Ovary (tissue), 10 donors: ENCODE measurements at places on chromosomes 7 and 10.

DNA sequence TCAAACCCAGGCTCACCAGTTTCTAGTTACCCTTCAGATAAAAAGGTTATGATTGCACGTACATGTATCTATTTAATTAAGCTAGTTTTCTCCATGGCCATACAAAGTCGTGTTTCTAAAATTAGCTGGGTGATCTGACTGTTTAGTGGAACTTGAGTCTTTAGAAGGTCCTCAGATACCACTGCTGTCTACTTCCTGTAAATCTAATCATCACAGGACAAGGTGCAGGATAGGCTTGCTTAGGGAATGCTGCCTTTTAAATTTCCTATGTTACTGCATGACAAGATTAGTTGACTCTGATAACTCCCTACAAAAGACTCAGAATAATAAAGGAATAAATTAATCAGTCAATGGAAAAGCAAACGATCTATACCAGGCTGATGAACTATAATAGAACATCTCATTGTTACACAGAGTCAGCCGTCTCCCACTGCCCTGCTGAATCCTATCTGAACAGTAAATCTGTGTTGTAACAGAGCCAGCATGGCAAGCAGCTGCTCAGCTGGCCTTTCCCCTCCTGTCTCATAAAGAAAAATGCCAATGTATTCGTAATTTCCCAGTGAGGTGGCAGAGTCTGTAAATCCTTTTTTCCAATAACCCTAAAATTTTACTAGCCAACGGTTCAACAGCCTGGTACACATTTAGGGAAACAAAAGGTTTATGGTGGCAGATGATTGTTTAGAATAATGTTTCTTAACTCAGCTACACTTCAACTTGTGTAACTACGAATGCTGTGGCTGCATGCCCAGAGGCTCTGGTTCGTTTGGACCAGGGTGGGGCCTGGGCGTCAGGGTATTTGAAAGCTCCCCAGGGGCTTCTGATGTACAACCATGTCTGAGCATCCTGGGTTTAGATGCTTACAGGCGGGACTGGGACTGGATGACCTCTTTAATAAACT, 318.0 kb downstream of the PAXIP1 start:
- no peak for DNase-seq

GRCh38 chr10:22016046-22016705, 12.6 kb upstream of the DNAJC1 start:
- no peak for DNase-seq

- DNase-seq, result no peak
These were observed 33.3 kb downstream of the EPHB4 start for GRCh38 chr7:100793806-100794660.

DNA sequence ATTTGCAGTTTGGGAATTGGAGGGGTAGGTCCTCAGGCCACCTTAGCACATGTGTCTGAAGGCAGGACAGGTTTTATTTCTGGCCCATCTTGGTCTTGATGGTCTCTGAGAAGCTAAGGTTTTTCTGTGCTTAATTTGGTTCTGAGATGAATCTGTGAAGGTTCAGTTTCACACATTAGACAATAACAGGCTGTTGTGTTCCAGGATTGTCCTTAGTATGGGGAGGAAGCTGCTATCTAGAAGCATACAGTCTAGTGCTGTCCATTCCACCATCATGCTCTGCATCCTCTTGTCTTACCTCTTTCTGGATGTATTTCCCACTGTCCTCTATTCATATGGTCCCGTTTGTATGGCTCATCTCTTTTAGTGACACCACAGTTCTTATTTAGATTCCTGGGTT, 7.1 kb downstream of the UBE2D1 start:
- DNase-seq, result no peak

DNA sequence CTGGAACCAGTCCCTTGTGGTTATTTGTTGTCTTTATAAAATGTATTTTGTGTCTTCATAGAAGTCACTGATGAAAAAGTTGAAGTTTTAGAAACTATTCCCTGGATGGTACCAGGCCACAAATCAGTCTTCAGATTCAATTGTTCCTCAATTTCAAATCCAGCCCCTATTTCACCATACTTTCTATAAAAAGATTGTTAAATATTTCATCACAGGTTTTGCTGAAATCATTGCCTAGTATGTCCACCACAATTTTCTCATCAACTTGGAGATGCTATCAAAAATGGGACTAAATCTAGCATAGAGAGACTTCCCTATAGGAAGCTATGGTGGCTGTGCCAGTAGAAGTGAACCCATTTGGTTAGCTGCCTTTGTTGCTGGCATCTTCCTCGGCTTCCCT, 118.5 kb downstream of the RAB18 start:
- DNase-seq, result no peak

DNA sequence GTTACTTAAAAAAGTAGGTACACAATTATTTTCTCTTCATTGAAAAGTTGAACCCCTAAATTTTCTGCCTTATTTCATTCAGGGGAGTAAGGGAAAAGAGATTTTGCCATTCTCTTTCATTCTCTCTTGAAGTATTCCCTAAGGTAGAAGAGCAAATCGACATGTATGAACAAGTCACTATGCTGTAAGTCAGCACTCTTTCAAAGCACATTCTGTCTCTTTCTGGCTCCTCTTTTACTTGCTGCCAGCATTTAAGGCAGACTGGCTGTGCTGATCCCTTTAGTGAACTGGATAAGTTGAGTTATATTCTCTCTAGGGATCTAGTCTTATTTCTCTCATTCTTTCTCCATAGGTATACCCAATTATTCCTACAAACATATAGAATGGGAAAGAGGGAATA, 222.3 kb upstream of the ZWINT start:
- no peak for DNase-seq

DNA sequence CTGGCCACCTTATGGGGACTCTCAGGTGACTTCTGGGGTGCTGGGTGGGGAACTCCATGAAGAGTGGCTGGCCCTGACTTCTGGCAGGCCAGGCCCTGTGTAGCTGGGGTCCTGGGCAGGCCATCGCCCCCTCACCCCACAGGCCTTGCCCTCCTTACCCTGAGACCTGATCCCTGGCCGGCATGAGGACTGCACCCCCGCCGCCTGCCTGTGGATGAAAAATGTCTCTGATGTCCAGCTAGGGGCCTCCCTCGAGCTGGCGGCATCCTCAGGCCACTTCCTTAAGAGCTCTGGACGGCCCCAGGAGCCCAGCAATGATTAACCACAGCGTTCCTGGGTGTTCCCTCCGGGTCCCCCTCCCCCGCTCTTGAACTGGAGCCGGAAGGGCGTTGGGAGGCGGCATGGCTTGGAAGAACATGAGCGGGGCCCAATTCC, 31.8 kb upstream of the SHH start:
- DNase-seq, result no peak

GRCh38 chr7:50412973-50413372, 37.2 kb downstream of the FIGNL1 start:
- no peak for DNase-seq

DNA sequence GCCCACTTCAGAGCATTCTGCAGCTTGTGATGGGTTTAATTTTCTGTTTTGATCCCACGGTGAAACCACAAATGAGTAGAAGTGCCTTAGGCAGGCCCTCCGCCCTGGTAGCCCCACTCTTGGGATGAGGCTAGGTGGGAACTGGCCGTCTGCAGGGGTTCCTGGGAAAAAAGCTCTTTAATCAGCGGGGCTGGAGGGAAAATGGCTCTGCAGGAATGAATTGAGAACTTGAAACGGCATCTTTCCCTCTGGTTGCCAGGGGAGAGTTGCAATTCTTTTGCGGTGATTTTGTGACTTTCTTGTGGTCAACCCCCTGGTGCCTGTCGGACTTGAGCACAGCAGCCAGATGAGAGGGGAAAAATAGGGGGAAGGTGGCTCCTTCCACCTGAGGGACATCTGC, 32.7 kb downstream of the COL26A1 start:
- no peak for DNase-seq

DNA sequence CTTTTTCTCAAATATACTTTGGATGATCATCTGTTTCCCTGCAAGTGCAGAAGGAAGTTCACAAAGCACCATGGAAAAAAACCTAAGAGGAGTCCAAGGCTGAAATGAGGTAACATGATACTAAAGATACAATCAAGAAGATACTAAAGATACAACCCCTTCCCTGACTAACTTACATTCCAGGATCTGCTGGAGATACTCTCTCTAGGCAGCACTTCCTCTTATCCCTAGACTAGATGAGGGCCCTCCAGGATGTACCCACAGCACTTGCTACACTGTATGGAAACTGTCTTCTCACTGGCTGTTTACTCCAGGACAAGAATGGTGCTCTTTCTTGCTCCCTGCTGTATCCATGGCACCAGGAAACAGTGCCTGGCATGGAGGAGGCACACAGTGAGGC, 116.4 kb upstream of the NFE2L3 start:
- no peak for DNase-seq

GRCh38 chr7:33601884-33602283, 303.5 kb upstream of the BMPER start:
- DNase-seq, result no peak

GRCh38 chr7:2775785-2776184, 68.3 kb downstream of the GNA12 start:
- DNase-seq, result no peak

DNA sequence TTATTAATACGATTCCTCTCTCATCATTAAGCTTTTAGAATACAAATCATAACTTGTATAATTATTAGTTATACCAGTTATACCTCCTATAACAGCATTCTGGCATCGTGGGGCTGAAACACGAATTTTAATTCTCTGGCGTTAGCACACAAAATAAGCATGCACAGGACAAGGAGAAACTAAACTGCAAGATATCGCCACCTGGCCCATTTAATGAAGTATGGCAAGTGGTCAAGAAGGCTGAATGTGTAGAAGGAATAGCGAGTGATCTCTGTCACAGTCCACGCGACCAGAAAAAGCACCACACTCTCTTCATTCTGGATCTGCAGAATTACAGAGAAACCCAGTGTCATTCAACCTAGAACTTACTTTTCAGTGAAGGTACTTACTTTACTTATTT, 18.1 kb downstream of the HACD1 start:
- DNase-seq, result no peak

- DNase-seq, result no peak
These were observed 37.1 kb downstream of the STEAP4 start for GRCh38 chr7:88269586-88269985.

DNA sequence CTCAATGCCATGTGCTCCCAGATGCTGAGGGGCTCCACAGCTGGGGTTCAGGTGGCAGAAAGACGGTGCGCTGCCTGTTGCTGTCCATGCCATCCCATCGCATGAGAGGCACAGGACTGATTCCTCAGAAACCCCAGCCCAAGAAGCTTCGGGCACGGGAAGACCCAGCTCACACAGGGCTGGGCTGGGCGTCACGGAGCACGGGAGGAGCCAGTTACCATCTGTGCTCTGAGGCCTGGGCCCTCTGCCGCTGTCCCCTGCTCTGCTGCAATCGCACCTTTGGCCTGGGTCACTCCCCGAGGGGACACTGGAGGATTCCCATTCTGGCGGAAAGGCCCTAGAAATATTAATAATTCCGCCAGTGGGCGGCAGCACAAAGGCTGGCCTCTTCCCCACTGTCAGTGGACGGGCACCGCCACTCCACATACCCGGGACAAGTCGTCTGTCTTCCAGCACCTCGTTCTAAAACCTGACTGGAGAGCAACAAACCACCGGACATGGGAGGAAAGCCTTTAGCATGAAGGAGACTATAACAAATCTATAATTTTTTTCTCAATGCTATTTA, 92.1 kb downstream of the PIP4K2A start:
- DNase-seq, result no peak

- DNase-seq, result no peak
These were observed 350.0 kb upstream of the AKR1E2 start for GRCh38 chr10:4475827-4476490.

- peak; percentile 40 for DNase-seq
These were observed 480.5 kb upstream of the ZMIZ1 start for GRCh38 chr10:78588194-78588811.

DNA sequence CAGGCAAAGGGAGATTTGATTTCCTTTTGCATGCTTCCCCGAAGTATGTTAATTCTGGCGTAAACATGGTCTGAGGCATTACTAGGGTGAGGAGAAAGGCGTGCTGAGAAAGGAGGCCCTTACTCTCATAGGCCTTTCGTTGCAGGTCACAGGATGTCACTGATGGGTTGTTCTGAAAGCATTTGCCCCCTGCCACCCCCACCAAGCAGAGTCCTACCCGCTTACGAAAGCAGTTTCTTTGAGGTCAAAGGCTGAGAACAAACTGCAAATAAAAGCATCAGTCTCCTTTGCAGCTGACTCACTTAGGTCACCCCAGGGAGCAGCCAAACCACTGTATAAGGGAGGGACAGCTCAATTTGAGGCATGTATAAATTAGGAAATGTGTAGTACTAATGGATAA, 57.1 kb downstream of the BPGM start:
- peak; percentile 84 for DNase-seq

DNA sequence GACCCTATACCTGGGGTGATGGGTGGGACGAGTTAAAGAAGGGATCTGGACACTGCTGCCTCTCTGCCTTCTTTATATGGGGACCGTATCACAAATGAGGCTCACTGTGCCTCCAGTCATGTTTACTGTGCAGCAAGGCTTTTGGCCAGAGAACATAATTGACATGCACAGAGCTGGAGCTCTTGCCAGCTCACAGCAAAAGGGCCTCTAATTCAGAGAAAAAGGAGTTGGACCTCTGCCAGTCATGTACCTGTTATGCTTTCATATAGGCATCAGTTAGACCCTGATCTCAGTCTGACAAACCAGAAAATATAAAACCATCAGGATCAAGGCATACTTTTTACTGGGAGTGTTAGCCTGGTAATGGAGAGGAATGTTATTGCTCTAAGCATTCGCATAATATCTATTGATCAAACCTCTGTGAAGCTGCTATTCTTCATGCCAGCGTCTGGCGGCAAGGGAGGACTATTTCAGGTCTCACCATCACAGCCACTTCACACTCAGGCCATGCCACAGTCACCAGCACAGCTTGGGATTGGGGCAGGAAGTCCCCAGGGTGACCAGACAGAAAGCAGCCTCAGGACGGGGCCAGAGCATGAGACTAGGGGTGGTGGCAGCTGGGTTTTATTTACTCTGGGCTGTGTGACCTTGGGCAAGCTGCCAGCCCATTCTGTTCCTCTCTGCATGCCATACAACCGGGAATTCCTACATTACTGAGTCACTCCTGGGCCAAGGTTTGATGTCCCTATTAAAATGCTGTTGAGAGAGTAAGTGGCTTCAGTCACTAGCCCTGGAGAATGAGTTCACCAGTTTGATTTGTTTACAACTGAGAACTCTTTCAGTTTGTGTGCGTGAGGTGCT, 90.1 kb downstream of the NPSR1 start:
- DNase-seq, result peak; percentile 43
